ENCODE measurements at places on chromosomes 3 and 15. TPM values are rescaled to one million over a fixed set of nuclear protein-coding genes. Genes with fewer than 3 reads are reported as not detected.

- no peak for DNase-seq
Observed at GRCh38 chr3:27500035-27500434, 15.9 kb upstream of the SLC4A7 start.

GRCh38 chr3:127385540-127385870 is 97.7 kb upstream of the PRR20G start:
- DNase-seq = no peak

DNA sequence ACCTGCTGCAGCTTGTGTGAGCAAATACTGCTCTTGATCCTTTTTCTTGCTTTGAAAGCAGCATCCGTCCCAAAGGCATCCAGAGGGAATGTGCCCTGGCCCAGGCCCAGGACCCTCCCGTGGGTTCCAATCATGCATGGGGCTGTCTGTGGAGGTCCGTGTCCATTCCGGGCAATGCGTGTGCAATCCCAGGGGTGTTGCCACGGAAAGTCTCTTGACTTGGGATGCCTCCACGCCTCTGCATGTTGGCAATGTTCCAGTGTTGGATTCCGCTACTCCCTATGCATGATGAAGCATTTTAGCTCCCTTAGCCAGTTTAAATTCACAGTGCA is 105.7 kb downstream of the SNRPN start:
- no peak for DNase-seq

- peak; percentile 58 for DNase-seq
Observed at GRCh38 chr3:29686889-29687592, 406.2 kb downstream of the RBMS3 start.

GRCh38 chr3:120516136-120516535 is 65.3 kb upstream of the FSTL1 start:
- DNase-seq = no peak

GRCh38 chr3:15316998-15317435 is 15.4 kb downstream of the SH3BP5 start:
- DNase-seq = peak; percentile 68

- DNase-seq = no peak
Observed at GRCh38 chr15:74800559-74801094, 12.0 kb upstream of the LMAN1L start.

DNA sequence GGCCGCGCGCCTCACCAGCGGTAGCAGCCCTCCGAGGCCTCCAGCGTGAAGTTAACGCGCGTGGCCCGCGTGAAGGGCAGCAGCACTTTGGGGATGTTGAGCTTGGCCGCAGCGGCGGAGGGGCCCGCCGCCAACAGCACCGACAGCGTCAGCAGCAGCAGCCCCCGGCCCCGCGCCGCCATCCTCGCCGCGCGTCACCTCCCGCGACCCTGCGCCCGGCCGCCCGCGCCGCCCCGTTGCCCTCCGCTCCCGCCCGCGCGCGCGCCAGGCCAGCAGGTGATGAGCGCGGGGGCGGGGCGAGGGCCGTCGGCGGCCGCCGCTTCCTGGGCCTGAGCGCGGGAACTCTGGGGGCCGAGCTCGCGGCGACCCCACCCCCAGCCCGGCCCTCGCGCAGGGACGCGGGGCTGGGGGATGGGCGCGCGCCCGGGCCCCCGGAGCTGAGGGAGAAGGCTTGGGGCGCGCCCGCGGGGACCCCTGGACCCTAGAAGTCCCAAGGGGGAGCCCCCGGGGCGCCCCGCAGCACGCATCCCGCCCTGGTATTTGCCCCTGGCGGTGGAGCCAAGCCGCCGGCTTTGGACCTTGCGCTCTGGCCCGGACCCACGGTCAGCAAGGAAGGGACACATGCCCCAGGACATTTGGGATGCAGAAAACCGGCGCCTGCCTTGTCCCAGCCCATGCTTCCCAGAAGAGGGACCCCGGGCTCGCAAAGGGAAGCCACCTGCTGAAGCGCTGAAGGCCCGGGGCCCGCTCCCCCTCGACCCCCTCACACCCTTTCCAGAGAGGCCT is at the start of gene NUP210:
TSS of gene NUP210 (minus strand) at position 278 of the 786 bp plus-strand sequence. CDS start at position 182, 96 bp downstream.
- peak; percentile 65 for DNase-seq

GRCh38 chr3:74089814-74090213 is 465.1 kb upstream of the PDZRN3 start:
- DNase-seq = no peak

GRCh38 chr15:64636556-64636955 is 138.8 kb downstream of the RBPMS2 start:
- no peak for DNase-seq

GRCh38 chr15:78077053-78077870 is at the start of gene TBC1D2B:
TSS of gene TBC1D2B (minus strand) at chr15:78077711. CDS start at chr15:78077652, 59 bp downstream.
- DNase-seq = peak; percentile 92

DNA sequence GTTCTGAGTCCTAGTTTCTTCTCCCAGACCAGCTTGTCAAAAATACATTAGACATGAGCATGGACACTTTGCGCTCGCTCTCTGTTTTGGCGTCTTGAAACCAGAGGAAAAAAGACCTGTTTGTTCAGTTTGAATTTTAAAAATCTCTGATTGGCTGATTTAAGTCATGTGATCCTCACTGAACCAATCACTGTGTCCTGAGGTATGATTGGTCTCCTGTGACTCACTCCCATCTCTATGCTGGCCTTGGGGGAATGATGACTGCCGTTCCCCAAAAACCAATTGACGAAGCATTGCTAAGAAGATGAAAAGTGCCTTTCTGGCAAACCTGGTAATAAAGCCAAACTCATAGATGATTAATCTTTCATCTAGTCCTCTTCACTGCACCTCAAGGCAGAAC is 256.5 kb downstream of the IL5RA start:
- DNase-seq = no peak

DNA sequence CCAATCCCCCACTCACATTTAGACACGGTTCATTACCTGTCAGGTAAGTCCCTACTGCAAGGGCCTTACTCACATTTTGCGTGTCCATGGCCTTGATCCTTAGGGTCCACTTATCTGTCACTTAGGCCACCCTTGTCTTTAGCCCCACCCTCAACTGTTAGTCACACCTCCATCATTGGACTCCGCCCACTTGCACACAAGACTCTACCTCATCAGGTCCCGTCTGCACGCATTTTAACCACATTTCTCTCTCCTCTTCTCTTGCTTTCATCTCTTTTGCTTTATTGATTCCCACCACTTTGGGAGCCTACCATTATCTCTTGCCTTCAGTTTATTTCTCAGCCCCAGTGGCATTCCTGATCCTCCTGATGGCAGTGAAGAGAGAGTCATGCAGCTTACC is at the start of gene IQCF6:
TSS of gene IQCF6 (minus strand) at position 101 of the 400 bp plus-strand sequence. CDS start at position 88, 13 bp downstream.
- no peak for DNase-seq

DNA sequence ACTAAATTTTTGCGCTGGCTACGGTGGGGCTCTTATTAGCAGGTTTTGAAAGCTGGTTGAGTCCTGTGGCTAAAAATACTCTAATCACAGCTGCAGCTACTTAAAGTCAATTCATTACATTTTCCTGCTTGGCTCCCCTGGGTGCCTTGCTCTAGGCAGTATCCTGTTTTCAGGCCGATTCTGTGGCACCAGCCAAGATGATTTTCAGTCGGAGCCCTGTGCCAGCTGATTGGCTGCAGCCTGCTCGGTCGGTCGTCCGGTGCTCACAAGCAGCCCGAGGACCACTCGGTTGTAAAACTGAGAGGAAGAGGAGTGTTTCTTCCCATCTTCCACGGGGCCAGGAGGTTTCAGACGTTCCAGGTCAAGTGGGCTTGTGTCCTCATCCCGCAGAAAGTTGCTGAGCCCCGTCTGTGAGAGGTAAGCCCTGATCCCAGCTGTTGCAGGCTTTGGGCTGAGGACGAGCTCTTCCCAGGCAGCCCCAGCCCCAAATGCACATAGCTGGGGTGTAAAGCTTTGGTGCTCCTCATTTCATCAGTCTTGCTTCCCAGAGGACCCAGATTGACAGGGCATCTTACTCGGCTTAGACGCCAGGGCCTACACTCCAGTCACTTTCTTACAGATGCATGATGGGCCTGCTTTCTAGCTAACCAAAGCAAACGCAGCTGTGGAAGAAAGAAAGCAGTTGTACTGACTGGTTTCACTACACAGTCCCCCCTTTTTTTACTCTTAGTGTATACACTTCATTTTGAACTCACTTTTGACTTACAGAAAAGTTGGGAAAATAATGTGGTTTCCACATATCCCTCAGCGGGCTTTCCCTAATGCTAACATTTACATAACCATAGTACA is 15.9 kb downstream of the LYSMD4 start:
- DNase-seq = no peak

GRCh38 chr3:61610316-61610715 is 48.9 kb downstream of the PTPRG start:
- DNase-seq = no peak

DNA sequence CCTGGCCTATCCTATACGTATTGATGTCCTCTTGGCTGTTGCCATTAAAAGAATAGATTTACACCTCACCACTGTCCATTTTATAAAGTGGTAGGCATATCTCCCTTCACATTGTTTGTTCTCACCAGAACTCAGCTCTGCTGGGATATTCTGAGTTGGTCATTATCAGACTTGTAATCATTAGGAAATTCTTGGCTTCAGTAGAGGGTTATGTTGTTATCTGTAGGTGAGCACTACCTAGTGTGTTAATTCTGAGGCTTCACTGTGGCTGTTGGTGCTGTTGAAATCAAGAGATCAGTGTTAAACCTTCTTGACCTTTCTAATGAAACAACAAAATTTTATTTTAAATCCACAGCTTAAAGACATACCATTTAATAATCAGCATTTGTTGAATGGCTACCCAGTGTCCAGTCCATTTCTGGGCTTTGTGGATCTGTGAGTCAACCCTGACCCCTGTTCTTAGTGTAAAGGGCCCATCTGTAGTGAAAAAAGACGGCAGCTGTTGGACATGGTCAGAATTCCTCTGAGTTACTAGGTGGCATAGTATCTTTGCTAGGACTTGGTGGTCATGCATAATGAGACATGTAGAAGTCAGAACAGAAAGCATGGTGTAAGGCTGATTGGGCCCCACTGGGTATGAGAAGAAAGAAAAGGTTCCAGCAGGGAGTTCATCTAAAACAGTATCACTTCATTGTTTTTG is 32.9 kb upstream of the P4HTM start:
- no peak for DNase-seq

DNA sequence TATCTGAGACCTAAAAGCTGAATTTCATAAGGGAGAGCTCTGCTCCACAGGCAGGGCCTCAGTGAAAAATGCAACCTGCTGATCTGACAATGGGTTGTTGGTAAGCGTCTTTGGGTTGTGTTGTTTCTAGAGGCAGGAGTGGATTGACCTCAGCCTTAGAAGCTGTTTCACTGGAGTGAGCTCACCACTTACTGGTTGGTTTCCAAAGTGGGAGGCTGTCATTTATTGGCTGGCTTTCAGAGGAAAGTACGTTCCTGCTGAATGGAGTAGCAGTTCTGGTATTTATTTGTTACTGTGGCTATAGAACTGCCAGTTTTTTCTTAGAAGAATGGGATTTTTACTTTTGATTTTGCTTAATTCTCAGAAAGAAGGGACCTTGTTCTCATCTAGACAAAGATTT is 29.3 kb upstream of the COL6A5 start:
- no peak for DNase-seq

- no peak for DNase-seq
Observed at GRCh38 chr15:43378601-43379000, 7.7 kb downstream of the TUBGCP4 start.

- DNase-seq = peak; percentile 48
Observed at GRCh38 chr3:197737749-197738462, 1.2 kb upstream of the RUBCN start.

GRCh38 chr15:63944681-63944955 is 101.7 kb downstream of the DAPK2 start:
- DNase-seq = no peak

DNA sequence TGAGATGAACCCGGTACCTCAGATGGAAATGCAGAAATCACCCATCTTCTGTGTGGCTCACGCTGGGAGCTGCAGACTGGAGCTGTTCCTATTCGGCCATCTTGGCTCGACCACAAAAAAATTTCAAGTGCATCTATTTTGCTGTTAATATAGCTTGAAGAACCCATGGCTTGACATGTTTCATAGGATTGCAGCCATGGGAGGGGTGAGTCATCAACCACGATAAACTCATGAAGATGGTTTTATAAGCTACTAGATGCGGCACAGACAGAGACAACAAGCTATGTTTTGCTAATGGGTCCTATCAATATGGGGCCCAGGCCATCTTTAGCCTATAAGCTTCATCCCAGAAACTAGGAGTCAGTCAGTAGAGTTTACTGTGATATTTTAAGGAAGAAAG is 100.4 kb upstream of the PHLDB2 start:
- no peak for DNase-seq

GRCh38 chr3:129688271-129688895 is 81.9 kb upstream of the PLXND1 start:
- DNase-seq = no peak

DNA sequence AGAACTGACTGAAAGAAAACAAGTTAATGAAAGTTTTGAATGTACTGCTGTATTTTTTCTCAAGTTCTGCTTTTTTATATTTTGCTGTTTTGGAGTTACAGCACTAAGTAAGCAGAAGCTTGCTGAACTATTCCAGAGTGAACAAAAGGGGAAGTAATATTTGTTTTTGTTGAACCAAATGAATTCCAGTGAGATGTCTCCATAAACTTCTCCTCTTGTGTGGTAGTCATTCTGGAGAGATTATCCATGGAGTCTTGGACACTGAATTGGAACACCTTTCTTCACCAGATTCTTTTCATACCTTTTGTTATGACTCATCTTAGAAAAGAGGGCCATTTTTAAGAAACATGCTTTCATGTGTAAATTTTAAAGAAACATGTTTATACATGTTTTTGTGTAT is 8.8 kb downstream of the ANKUB1 start:
- peak; percentile 29 for DNase-seq

GRCh38 chr3:31103181-31103580 is 208.7 kb upstream of the GADL1 start:
- no peak for DNase-seq

Gene PLA2G4E
- total RNA-seq = not detected

Gene CHP1
- total RNA-seq = 99.2 TPM

Gene MAP6D1
- 0.59 TPM for total RNA-seq

Gene SCAANT1
- total RNA-seq = not detected

Gene ZNF860
- 0.59 TPM for total RNA-seq

Gene PPP2R3A
- 23.9 TPM for total RNA-seq

Gene TMOD2
- total RNA-seq = 9.8 TPM

Gene COL8A1
- total RNA-seq = 720 TPM

Gene THAP10
- total RNA-seq = 1.1 TPM

Gene ARIH2
- total RNA-seq = 69.1 TPM

Gene SORD
- total RNA-seq = 12.4 TPM

Gene LRRC31
- not detected for total RNA-seq

Measured in osteoblast (primary cell).